ENCODE measurements at places on chromosomes 1 and 21.

GRCh38 chr21:14353726-14354125, 29.2 kb downstream of the HSPA13 start:
- H3K36me3 ChIP-seq: no peaks in the 10 kb centered on the region
- no peak for DNase-seq
- no peak overlapping the region for H3K27ac ChIP-seq
- H3K4me1 ChIP-seq: peaks cover 11% of the 10 kb centered on the region

DNA sequence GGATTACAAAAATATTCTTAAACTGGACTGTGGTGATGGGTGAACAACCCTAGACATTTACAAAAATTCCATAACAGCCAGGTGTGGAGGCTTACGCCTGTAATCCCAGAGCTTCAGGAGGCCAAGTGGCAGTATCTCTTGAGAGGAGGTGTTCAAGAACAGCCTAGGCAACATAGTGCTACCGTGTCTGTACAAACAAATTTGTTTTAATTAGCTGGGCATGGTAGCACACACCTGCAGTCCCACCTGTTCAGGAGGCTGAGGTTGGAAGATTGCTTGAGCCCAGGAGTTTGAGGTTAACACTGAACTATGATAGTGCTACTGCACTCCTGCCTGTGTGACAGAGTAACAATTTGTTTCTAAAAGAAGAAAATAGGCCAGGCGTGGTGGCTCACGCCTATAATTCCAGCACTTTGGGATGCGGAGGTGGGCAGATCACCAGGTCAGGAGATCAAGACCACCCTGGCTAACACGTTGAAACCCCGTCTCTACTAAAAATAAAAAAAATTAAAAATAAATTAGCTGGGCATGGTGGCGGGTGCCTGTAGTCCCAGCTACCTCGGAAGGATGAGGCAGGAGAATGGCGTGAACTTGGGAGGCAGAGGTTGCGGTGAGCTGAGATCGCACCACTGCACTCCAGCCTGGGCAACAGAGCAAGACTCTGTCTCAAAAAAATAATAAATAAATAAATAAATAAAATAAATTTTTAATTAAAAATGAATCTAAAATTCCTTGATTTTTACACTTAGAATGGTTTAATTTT, 37.1 kb downstream of the ARID4B start:
- no peaks in the 10 kb centered on the region for H3K27me3 ChIP-seq
- no peak for DNase-seq
- no peak overlapping the region for H3K27ac ChIP-seq
- peaks cover 3% of the 10 kb centered on the region for H3K36me3 ChIP-seq
- no peak overlapping the region for H3K4me3 ChIP-seq

DNA sequence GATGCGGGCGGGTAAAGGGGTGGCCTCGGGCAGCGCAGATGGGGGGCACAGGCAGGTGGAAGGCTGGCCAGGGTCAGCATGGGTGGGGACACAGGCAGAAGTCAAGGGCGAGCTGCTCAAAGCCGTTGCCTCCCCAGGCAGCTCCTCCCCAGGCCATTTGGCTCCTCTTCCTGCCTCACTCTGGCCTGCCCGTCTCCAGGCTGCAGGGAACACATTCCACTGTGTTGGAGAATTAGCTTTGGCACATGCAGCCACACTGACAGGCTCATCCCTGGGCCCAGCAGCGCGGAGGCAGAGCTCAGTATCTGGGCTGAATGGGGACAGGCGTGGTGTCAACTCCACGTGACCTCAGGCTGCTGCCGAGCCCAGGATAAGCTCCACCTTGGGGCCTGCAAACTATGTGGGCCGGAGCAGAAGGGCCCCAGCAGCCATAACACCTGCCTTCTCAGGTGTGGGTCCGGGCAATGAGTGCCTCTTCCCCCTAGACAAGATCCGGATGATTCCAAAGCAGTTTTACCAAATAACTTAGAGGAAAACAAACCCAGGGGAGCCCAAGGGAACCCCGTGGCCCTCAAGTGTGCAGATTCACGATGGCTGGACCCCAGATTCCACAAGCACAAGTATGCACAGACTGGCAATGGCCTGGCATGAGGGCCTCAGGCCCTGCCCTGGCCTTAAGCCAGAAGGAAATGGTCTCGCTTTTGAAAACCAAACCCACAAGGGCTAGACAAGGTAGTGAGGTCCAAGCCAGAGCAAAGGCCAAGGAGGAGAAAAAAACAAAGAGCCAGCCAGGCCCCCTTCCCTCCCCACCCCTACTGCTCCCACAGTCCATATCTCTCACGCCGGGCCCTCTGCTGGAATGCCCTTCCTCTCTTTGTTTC, 40.2 kb downstream of the HSPG2 start:
- DNase-seq: no peak
- no peaks in the 10 kb centered on the region for H3K27me3 ChIP-seq
- H3K27ac ChIP-seq: peak overlapping the region; percentile 86
- peaks cover 43% of the 10 kb centered on the region for H3K4me1 ChIP-seq
- H3K36me3 ChIP-seq: peaks cover 2% of the 10 kb centered on the region
- no peak overlapping the region for H3K4me3 ChIP-seq

- H3K4me1 ChIP-seq: peaks cover 8% of the 10 kb centered on the region
- H3K4me3 ChIP-seq: no peak overlapping the region
- H3K36me3 ChIP-seq: no peaks in the 10 kb centered on the region
- no peak overlapping the region for H3K27ac ChIP-seq
- H3K27me3 ChIP-seq: no peaks in the 10 kb centered on the region
Observed at GRCh38 chr1:68287241-68287640, 54.9 kb upstream of the WLS start.

DNA sequence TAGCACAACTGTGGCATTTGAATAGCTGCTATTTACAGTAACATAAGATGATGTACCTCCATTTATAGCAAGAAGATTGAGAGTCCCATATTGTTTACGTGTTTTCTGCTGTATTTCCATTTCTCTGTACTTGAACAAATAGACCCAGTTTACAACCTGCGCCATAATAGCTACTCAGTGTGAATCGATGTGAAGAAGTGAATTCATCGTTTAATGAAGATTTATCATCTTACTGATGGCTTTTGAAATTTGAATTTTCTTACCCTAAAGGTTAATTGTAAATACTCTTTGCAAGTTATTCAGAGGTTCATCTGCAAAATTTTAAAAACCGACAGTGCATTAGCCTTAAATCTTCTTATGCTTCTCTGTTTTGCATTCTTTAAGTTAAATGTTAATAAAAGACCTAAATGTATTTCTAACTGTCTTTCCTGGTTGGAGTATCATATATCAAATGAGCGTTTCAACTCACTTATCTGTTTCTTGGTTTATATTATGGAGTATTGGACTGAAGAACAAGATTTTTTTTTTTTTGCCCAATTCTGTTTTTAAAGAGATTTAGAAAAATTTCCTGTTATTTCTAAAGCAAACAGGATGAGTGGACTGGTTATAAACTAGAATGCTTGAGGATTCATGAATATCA, 2.2 kb downstream of the MACO1 start:
- no peak for DNase-seq
- no peak overlapping the region for H3K27ac ChIP-seq
- H3K4me1 ChIP-seq: peaks cover 58% of the 10 kb centered on the region

GRCh38 chr21:43597052-43597451, 62.2 kb downstream of the HSF2BP start:
- no peak overlapping the region for H3K4me3 ChIP-seq
- H3K27ac ChIP-seq: peak overlapping the region; percentile 53
- peaks cover 59% of the 10 kb centered on the region for H3K4me1 ChIP-seq
- H3K27me3 ChIP-seq: no peaks in the 10 kb centered on the region
- DNase-seq: no peak

GRCh38 chr1:207750631-207751305, 1.1 kb upstream of the CD46 start:
- peak overlapping the region; percentile 99 for H3K27ac ChIP-seq
- no peaks in the 10 kb centered on the region for H3K36me3 ChIP-seq
- peaks cover 57% of the 10 kb centered on the region for H3K4me1 ChIP-seq
- no peak for DNase-seq

GRCh38 chr21:46205166-46205565, 20.9 kb upstream of the SPATC1L start:
- DNase-seq: no peak
- no peaks in the 10 kb centered on the region for H3K4me1 ChIP-seq
- no peak overlapping the region for H3K27ac ChIP-seq
- no peaks in the 10 kb centered on the region for H3K27me3 ChIP-seq
- peaks cover 36% of the 10 kb centered on the region for H3K36me3 ChIP-seq

GRCh38 chr1:226511296-226511695, 37.3 kb upstream of the STUM start:
- H3K4me3 ChIP-seq: no peak overlapping the region
- no peak overlapping the region for H3K27ac ChIP-seq
- no peaks in the 10 kb centered on the region for H3K4me1 ChIP-seq
- peaks cover 32% of the 10 kb centered on the region for H3K27me3 ChIP-seq
- no peak for DNase-seq
- H3K36me3 ChIP-seq: no peaks in the 10 kb centered on the region

Data from mesothelial cell of epicardium (in vitro differentiated cells).